ENCODE measurements at places on chromosomes 4 and X.

GRCh38 chrX:37787423-37787869 lies 7.6 kb downstream of the CYBB start:
- DNase-seq = no peak

GRCh38 chr4:3494462-3494871 lies 31.4 kb downstream of the DOK7 start:
- DNase-seq = peak; percentile 53

GRCh38 chr4:53476232-53477037 lies 99.0 kb downstream of the FIP1L1 start:
- no peak for DNase-seq

GRCh38 chr4:73575660-73576059 lies 44.6 kb downstream of the RASSF6 start:
- no peak for DNase-seq

DNA sequence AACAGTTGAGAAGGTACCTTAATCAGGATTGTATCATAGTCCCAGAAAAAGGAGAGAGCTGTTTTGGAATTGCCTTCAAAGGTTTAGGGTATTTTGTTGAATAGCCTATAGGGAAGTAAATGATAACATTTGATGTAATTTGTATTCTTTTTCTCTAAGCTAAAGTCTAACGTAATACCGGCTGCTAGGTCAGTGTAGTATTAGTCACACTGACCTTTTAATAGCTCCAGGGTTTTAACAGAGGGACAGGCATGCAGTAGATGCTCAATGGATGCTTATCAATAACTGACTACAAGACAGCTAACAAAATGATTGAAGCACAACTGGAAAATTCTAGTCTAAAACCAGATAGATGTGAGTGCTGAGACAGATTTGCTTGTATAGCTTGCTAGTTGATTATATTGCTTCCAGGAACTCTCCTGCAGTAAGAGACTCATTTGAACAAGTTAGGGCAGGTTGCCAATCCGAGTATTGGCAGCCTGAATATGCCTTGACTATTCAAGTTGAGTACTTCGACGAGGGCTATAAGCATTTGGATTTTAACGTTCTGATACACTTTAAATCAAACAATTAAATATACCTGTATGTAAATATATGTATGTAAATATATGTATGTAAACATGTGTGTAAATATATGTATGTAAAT lies 16.5 kb upstream of the PNPLA4 start:
- no peak for DNase-seq

- DNase-seq = no peak
These were observed 232.3 kb downstream of the FRMPD4 start for GRCh38 chrX:12370497-12370986.

DNA sequence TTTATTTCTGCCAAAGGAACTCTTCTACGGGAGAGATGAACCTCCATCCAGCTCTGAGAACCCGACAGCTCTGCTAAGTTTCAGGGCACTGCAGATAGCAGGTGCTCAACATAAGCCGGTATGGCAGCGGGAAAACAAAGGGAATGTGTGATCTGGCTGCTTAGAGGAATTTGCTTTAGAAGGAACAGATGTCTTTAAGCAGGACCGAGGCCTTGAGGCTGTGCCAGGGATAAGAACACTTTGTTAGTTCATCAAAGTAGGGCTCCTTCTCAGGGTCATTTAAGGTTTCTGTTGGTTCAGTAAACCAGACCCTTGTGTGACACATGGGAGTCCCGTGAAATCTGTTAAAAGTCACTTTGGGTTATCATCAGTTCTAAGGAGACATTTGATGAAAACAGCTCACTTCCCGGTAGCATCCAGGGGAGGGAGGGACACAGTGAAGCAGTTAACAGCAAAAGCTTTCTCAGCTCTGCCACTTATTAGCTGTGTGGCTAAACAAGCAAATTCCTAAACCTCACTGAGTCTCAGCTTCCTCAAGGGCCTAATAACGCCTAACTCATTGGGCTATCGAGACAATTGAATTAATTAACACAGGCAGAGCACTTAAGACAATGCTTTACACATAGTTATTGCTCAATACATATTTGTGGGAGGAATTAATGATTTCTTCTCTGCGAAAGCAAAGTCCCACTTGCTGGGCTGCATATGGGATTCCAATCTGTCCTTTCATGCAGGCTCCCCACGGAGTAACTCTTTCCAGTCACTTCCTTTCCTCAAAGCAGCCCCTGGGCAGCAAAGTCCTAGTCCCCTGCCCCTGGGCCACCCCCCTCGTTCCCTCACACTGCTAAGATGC lies 2.9 kb upstream of the FTSJ1 start:
- DNase-seq = no peak

- DNase-seq = no peak
These were observed 111.6 kb upstream of the CXCL13 start for GRCh38 chr4:77493829-77494551.

- DNase-seq = no peak
These were observed 1258.0 kb upstream of the IGFBP7 start for GRCh38 chr4:58368221-58368620.

- no peak for DNase-seq
These were observed 29.2 kb downstream of the FANCB start for GRCh38 chrX:14843666-14844065.

DNA sequence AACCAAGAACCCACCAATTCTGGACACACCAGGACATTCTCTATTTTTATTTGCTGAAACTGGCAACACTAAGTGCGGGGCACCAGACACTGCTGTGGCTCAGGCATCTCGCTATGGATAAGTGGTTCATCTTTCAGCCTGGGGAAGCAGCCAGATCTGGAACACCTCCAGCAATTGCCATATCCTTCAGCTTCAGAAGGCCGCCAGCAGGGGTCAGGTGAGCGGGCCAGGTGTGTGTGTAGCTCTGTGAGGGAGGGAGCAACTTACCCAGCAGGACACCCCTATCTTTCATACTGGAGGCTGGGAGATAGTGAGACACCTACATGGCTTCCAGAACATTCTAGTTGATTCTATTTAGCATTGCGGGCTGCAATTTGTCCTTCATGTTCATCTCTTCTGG lies 57.0 kb upstream of the GBA3 start:
- DNase-seq = no peak

DNA sequence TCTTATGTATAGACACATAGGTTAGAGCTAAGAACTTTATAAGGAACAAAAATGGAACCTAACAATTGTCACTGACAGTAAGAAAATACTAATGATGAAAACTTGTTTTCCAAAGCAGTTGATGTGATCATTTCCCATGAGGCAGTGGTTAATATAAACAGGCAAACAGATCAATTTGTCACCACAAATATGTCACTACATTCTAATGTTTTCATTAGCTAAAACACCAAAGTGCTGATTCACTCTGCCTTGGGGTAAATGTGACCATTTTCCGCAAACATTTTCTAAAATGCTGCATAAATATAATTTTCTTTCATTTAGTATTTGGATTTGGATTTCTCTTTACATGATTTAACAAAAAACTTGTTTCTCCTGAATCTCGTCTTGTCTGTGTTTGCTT lies 408.9 kb upstream of the CTSO start:
- no peak for DNase-seq

GRCh38 chr4:183214912-183215488 lies 105.1 kb downstream of the CLDN22 start:
- DNase-seq = no peak

GRCh38 chr4:104425948-104426347 lies 68.7 kb downstream of the CXXC4 start:
- no peak for DNase-seq

GRCh38 chrX:39689376-39690104 lies 408.2 kb downstream of the BCOR start:
- DNase-seq = peak; percentile 52

DNA sequence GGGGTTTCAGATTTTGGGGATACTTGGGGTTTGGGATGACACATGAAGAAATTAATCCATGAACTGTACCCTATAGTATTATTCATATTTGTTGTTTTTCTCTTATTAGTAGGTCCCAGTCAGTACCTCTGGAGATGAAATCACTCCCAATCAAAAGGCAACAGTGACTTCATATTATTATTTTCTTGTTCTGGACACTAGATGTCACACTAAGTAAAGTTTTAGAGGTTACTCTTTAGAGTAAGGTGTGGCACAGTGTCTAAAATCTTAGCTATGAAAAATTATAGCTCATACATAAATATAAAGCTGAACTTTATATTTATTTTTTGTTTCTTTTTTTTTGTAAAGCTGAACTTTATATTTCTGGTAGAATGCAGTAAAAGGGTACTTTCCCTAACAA lies 35.1 kb downstream of the FAM114A1 start:
- DNase-seq = no peak

GRCh38 chr4:17347445-17347844 lies 164.4 kb downstream of the QDPR start:
- no peak for DNase-seq

GRCh38 chr4:46909078-46909477 lies at the start of gene COX7B2:
COX7B2 (minus strand) TSS chr4:46909245; CDS start chr4:46735192, 174,053 bp downstream.
- DNase-seq = no peak

- no peak for DNase-seq
These were observed 16.2 kb downstream of the SLC4A4 start for GRCh38 chr4:71355045-71355444.

DNA sequence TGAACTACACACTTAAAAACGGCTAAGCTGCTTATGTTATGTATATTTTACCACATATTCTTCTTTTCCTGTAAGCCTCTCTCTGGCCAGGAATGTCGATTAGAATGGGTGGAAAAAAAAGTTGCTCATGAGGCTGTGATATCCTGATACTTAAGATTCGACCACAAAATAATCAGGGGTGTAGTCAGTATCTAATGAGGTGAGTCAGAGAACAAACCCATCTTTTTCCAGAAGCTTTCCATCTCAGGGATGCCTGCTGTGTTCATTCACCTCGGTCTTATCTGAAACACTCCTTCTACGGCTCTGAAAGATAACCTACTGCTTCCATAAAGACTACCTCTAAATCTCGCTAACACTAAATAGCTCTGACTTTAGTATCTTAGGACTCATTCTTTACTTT lies 142.7 kb upstream of the MAP3K15 start:
- no peak for DNase-seq

DNA sequence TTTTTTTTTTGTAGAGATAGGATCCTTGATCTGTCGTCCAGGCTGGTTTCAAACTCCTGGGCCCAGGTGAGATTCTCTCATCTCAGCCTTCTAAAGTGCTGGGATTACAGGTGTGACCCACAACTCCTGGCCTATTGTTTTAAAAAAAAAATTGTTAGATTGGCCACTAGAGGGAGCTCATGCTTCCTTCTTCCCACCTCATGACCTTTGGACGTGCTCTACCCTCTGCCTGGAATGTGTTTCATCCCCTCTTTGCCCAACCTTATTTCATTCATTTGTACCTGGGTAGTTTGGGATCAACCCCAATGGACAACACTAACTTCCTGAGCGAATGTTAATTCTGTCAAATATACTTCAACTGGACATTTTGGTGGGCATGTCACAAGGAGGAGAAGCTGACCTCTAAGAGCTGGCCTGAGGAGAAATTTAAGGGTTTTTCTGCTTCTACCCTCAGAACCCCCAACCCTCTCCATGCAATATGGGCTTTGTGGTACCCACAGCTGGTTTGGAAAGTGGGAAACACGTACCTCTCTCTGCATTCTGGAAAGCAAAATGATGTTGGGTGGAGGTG lies 6.4 kb downstream of the PPEF2 start:
- no peak for DNase-seq

DNA sequence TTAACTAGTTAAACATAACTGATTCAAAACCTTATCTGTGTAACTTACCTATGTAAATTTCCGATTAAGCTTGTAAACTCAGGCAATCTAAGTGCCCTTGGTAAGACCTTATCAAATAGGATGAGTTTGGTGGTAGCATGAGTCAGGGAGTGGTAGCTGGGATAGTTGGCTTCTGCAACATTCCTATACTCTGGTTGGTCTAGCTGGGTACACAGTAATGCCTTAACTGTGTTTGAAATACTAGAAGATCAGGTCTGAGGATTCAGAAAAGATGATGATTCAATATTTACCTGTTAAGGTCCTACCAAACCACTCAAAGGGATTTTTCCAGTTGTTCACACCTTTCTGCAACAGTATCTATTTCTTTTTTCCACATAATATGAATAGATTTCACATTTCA lies 5.3 kb downstream of the YIPF7 start:
- no peak for DNase-seq

DNA sequence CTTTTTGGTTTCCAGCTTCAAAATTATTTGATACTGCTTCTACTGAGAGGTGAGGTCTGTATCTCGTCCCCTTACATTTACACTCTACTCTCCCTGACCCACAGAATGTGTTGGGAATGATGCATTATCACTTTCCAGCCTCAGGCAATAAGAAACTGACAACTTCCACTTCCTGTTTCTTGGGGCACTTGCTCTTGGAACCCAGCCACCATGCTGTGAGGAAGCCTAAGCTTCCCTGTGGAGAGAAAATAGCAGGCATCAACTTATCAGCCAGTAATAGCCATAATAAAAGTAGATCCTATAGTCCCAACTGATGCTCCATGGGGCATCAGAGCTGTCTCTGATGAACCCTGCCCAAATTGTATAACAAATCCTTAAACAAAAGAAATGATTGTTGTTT lies 32.6 kb downstream of the RELL1 start:
- DNase-seq = no peak

DNA sequence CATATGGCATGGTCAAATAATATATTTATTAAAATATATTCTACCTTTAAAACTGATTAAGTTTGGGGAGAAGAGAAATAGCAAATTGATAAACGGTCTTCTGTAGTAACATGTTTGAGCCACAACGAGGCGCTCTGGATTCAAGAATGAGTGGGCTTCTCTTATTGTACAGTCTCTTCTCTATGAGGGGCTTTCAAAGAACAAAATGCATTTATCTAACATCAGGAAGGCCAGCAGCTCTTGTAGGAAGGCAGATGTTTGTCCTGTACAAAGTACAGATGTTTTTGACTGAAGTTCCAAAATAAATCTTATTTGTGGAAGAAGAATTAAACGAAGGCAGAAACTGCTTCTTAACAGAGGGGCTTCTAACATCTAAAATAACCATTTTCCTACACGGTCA lies 153.6 kb downstream of the RASL11B start:
- DNase-seq = peak; percentile 59

DNA sequence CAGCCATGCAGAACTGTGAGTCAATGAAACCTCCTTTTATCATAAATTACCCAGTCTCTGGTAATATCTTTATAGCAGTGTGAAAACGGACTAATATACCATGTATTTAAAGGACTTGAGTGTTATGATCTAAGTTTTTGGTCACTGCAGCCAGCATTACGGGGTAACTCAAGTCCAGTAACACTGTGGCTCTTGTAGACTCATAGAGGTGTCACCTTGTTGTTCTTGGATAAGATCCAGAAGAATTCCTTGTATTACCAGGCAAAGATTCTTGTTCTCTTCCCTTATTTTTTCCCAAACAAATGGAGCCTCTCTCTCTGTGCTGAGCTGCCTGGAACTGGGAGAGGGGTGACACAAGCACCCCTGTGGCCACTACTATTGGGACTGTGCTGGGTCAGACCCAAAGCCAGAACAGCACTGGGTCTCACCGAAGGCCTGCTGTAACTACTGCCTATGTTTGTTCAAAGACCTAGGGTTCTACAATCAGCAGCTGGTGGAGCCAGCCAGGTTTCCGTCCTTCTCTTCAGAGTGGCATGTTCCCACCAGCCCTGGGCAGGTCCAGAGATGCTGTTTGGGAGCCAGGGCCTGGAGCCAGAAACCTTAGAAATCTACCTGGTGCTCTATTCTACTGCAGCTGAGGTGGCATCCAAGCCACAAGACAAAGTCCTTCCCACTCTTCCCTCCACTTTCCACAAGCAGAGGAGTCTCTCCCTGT lies 43.7 kb upstream of the MED14 start:
- DNase-seq = no peak

GRCh38 chrX:40483502-40483901 lies 97.3 kb upstream of the ATP6AP2 start:
- DNase-seq = no peak
